ENCODE measurements at places on chromosomes 5 and 9.

DNA sequence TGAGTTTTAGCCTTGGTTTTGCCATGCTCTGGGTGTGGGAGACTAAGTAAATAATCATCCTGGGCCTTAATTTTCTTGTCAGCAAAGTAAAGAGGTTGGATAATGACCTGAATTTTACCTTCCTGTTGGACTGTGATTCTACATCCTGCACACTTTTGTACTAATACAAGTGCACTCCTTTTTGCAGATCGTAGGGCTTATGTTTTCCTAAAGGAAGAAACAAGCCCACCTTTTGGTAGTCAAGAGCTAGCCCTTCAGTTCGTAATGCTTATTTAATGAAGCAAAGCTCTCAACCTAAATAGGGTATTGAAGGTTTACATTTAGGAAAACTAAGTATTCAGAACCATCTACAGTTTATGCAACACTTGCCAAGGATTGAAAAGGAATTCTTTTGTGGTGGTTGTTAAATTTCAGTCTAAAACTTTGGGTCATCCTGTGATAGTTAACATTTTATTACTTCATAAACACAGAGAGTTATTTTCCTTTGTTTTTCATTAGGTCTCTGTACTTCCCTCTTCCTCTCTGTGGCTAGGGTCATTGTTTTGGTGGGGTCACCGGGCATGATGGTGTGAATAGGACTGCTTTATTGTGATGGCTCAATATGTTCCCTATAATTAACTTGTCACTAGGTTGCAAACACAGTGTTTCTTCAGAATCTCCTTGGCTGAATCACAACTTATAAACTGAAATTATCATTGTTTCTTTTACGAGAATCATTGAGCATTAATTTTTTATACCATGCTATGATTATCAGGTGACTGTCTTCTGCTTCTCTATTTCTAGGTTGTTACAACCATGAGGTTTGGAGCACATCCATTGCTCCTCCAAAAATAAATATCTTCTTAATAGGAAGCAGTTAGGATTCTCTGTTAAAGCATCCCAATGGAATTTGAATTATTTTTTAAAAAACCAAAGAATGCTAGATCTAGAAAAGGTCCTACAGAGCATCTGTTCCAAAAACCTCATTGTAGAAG, 28.5 kb downstream of the SPINK5 start:
- DNase-seq: no peak

DNA sequence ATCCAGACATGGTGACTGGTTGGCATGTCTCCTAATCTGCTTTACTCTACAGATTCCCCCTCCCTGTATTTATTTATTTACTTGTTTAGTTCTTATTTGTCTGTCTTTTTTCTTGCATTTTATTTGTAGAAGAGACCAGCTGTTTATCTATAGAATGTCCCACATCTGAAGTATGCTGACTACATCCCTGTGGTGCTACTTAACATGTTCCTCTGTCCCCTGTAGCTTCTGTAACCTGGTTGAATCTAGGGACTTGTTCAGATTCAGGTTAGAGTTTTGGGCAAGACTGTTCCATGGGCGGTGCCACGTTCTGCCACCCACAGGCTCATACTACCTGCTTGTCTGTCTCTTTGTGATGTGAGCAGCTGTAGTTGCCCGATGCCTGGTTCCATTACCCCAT, 23.5 kb downstream of the DUSP1 start:
- no peak for DNase-seq

- no peak for DNase-seq
Measured at GRCh38 chr5:16713386-16713928, 96.7 kb upstream of the RETREG1 start.

- DNase-seq: no peak
Measured at GRCh38 chr9:137837345-137838278, 40.0 kb upstream of the CACNA1B start.

- peak; percentile 49 for DNase-seq
Measured at GRCh38 chr5:160183075-160183474, 46.2 kb upstream of the FABP6 start.

DNA sequence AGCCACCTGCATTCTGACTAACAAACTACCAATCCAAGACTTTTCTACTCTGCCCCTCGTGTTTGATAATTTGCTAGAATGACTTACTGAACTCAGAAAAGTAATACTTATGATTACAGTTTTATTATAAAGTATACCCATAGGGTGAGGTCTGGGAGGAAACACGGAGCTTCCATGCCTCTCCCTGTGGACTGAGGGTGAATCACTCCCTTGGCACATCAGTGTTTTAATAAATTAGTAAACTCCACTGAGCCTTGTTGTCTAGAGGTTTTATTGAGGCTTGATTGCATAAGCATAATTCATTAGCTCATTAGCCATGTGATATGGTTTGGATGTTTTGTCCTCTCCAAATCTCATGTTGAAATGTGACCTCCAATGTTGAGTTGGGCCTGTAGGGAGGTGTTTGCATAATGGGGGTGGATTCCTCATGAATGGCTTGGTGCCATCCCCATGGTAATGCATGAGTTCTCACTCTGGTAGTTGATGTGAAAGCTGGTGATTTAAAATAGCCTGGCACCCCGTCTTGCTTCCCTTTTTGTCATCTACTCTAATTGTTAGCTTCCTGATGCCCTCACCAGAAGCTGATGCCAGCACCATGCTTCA, 233.6 kb upstream of the TRPC7 start:
- DNase-seq: no peak

DNA sequence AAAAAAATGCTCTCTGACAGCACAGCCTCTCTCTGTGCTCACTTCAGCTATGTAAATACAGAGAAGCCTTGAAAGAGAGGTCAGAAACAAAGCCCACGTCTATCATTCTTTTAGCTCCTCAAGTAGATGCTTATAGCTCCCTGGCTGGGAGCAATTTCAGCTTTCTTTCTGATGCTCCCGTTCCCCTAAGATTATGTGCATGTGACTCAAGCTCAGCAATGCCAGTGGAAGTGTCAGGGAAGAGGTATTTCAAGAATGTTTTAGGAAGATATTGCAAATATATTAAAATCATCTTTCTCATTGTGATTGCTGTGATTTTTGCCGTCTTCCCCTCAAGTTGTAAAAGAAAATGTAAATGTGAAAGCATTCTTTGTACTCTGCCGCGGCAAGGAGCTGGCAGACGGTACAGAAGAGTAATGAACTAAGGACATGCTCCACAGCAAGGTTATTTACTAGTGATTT, 1353.7 kb upstream of the ACO1 start:
- no peak for DNase-seq

GRCh38 chr5:79756076-79756475, 66.4 kb downstream of the CMYA5 start:
- DNase-seq: no peak

- no peak for DNase-seq
Measured at GRCh38 chr9:120358877-120359276, 221.1 kb downstream of the CDK5RAP2 start.

DNA sequence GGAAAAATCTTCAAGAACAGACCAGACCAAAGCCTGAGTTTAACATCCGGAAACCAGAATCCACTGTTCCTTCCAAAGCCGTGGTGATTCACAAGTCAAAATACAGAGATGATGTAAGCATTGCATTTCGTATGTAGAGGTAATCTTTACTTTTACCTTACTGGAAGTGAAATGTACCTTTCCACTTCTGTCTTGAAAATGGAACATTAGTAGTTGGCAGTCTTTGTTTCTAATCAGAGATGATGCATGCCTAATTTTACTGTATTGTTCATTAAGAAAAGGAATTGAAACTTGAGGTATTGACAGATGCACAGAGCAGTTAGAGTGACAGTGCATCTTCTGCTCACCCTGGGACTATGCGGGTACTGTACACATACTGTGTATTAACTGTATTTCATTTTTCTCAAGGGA, 34.6 kb downstream of the HABP4 start:
- no peak for DNase-seq

GRCh38 chr5:133385346-133385745, 227.0 kb downstream of the FSTL4 start:
- no peak for DNase-seq

DNA sequence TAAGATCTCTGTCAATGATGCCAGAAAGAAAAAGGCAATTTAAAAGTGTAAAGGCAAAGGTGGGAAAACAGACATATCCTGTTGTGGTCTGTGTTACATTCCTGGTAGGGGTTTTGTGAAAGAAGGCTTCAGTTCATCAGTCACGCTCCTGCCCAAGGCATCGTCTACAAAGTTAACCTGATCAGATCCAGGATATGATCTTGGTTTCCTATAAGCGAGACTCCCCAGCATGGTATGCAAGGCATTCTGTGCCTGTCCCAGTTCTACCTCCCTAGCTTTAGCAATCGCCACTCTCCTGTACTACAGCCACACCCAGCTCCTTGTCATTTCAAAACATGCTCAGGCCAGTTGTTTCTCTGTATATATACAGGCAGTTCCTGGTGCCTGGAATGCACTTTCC, 58.0 kb upstream of the PTPN3 start:
- peak; percentile 95 for DNase-seq

Data from RWPE1 (cell line).